CD4-positive, alpha-beta T cell treated with Interleukin-12 subunit alpha and Interleukin-12 subunit beta, for 1 hour (primary cell): ENCODE measurements at places on chromosomes 4 and X.

GRCh38 chr4:111937368-111937767 lies 207.9 kb upstream of the FAM241A start:
- DNase-seq = no peak

DNA sequence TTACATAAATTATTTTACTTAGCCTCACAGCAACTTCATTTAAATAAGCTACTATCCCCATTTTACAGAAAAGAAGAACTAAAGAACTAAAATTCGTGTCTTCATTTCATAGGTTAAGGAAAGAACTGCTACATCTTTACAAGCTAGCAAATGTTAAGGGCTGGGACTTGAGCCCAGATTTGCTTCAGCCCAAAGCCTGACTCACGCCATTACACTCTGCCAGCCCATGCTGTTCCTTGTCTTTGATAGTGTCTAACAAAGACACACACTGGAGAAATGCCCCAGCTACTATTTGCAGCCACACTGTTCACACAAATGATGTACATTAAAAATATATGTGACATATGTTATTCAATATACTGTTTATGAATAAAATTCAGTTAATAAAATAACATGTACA lies 29.0 kb upstream of the ERVMER34-1 start:
- no peak for DNase-seq

GRCh38 chrX:118526149-118526548 lies 30.5 kb downstream of the DOCK11 start:
- no peak for DNase-seq

DNA sequence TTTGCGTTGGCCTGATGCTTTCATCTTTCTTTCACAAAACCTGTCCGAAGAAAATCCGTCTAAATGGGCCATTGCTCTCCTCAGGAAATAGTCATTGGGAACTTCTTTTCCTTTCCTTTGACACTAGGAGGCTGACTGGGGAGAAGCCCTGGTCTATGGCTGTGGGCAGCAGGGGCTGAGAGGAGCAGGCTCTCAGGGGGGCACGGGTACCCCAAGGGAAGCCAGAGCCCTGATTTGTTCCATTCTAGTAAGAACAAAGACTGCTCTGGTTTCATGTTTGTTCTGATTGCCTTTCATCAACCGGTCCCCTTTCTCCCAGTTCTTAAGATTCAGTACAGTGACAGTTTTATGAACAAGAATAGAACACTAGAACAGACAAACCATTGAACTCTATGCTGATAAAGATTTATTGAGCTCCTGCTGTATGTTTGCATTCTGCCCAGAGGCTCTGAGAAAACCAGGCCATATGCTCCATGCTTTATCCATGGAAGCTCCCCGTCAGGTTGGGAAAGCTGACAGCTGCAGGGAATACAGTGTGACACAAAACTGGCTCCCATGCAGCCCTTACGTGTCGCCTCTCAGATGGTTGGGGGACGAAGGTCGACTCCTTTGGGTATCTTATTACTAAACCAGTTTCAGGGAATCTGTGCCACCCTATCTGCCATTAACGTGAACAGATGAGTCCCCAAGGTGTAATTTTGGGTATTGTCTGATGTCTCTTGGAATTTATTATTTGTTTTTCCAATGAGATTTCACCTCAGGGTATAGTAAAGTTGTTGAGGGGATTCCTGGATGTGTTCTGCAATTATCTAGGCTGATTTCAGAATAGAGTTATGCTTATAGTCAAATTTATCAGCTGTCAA lies 72.4 kb upstream of the MSANTD1 start:
- no peak for DNase-seq

GRCh38 chr4:101870874-101871273 lies 80.3 kb downstream of the BANK1 start:
- DNase-seq = no peak

DNA sequence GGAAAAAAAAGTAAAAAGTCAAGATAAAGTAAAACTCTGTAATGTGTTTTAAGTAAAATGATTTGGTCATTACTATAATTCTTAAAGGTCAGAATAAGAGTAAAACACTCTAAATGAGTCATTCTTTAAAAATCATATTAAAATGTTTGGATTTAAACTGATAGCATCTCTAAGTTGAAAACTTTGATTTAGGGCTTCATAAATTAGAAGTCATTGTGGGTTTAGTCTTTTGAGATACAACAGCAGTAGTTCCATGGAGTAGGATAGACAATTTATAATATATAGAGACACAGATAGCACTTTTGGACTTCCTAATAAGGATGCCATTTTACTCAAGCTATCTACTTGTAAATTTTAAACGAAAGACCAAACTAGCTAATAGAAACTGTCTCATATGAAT lies 77.1 kb upstream of the PABPC4L start:
- DNase-seq = no peak

- DNase-seq = no peak
Measured at GRCh38 chr4:181819946-181820345, 423.3 kb upstream of the TENM3 start.

GRCh38 chrX:119606280-119607017 lies at the start of gene NKRF:
Gene NKRF (minus strand): TSS chrX:119606424.
- DNase-seq = peak; percentile 93
